NCI-H1694 treated with DMSO at 0.1 percent for 48 hours (cell line): ENCODE measurements at places on chromosomes 2 and 18.
A peak's percentile ranks its signal among the peaks of the same experiment; 100 is the strongest.

DNA sequence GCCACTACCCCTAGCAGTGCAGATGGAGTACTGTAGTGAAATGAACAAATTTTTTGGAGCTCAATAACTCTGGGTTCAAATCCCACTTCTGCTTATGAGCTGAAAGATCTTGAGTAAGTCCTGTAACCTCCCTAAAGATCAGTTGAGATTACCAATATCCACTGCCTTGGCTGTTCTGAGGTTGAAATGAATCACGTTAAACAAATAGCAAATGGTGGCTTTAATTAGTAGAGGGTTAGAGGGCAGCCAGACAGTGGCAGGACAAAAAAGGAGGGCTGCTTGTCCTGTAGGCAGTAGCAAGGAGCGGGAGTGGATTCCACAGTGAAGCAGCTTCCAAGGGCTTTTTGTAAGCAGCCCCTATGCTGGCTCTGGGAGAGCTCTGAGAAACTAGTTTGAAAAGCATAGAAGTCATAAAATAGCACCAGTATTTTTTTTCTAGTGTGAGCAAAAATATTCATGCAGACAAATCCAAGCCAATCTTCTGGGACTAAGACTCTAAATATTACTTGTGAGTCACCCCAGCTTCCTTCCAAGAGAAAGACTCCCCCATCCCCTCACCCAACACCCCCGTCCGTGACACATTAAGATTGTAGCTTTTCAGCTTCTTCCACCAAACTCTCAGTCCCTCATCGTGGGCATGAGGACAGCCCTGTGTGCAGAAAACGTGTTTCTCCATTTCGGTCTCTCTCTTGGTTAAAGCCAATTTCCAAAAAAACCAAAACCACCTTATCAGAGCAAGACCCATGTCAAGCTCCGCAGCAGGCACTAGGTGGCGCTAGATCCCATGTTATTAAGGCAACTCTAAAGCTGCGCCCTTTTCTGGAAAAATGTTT, 123.5 kb upstream of the LGALSL start:
- DNase-seq, result peak; percentile 93

DNA sequence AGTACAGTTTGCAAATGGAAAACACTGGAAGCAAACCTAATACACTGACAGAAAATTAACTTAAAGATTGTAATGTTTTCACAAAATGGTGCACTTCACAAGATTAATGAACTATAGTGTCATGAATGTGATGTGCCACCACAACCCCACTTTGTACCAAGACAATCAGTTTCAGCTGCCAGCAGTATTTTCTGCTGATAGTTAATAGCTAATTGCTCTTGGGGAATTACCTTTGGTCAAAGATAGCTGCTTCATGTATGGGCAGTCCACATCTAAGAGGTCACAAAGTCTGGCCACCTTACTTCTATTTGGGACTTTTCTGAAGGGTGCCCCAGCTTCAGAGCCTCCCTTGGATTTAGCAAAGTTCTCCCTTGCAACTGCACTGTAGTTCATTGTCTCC, 254.0 kb downstream of the CALCRL start:
- no peak for DNase-seq

DNA sequence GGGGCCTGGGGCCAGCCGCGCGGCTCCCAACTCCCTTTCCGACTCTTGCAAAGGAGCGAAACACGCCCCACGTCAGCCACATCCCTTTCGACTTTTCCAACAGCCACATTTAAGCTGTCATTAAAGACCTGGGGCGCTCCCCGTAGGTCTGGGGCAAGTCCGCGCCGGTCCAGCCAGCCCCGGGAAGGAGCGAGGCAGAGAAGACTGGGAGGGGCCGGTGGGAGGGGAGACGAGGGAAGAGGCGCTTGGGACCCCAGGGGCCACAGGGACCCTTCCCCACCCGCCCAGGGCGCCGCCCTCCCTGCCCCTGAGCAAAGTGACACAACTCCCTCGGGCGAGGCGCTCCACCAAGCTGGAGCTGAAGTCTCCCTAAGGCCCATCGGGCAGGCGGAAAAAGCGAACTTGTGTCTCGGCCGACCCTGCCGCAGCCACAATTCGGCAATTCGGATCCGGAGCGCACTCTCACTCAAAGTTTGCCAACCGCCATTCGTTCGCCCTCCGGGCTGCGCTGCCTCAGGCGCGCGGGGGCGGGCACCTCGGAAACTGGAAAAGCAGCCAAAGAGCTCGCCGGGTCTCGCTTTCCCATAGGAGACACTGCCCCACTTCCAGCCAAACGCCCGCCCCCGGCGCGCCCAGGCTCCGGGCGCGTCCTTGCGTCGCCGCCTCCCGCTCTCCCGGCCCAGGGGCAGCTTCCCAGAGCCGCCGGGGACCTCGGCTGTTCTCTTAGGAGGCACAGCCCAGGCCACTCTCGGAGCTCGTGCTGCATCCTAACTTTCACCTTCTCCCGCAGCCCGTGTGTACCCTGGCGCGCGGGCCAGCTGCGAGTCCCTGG, 1.1 kb upstream of the KCTD1 start:
- DNase-seq, result peak; percentile 24

DNA sequence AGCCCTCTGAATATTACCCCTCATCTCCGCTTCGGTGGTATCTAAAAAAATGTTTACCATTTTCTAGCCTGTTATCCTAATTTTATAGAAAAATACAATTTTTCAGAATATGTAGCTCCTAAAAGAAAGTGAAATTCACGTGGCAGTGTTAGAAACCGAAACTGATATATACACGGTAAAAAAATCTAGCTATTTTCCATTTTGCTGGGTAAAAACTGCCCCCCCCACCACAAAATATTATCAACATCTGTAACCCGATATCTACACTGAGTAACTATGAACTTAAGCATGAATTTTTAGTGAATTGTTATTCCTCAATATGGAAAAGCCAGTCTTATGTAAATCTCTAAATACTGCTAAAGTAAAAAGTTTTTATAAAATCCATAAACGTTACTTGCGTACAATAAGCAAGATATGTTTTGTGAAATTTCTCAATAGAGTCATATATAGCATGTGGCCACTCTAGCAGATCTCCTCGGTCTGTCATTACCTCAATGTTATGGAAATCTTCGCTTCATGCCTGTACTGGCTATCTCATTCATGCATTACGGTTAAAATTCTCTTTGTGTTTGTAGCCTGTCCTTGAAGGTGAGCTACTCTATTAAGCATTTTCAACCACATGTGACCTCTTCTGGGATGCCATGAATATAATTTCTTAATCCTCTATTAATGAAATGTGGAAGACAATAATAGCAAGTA, 524.2 kb downstream of the TRIB2 start:
- DNase-seq, result no peak

- DNase-seq, result no peak
These were observed 138.1 kb downstream of the WDR7 start for GRCh38 chr18:56789004-56789888.

DNA sequence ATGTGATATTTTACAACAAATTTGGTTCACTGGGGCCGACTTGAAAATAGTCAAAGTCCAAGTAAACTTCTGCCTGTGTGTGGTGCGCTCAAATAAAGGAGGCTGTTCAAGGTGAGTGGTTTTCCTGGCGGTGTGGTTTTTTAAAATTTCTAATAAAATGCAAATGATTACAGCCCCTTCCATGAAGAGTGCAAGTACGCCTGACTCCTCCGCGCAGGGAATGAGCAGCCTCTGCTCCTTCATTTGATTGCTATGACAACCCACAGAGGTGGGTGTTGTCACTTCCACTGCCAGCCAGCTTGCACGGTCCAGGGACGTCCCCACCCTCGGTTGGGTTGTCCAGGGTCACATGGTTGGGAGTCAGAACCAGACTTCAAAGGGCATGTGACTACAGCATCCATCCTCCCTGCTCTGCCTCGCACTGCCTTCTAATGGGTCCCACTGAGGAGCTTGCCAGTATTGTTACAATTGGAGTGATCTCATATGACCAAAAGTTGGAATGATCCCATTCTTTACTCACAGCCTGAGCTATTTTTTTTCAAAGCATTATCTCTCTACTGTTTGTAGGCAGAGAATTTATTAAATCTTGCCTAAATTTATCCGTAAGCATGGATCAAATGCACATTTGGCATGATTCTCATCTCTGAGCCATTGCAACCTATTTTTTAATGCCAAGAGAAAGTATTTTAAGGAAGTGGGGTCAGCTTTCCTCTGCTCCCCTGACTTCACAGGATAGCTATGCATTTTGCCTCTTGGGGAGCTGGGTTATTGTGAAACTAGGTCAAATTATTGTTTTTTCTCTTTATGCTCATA, 121.3 kb downstream of the AGAP1 start:
- DNase-seq, result peak; percentile 31

- DNase-seq, result no peak
These were observed 167.0 kb downstream of the AFF3 start for GRCh38 chr2:99975386-99975785.

DNA sequence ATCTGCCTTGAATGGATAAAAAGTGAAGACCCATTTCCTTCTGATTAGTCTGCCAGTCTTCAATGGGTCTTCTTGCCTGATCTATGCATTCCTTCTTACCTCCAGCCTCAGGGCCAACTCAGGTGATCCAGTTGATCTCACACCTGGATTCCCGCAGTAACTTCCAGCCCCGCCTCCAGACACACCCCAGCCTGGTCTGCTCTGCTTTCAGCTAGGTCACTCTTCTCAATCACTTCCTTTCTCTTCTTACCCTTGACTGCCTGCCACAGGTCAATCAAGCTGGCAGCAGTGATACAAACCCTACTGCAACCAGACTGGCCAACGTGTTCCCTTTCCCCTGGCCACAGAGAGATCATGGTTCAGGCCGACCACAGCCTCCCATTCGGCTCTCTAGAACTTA, 263.6 kb downstream of the ZNF516 start:
- DNase-seq, result no peak

DNA sequence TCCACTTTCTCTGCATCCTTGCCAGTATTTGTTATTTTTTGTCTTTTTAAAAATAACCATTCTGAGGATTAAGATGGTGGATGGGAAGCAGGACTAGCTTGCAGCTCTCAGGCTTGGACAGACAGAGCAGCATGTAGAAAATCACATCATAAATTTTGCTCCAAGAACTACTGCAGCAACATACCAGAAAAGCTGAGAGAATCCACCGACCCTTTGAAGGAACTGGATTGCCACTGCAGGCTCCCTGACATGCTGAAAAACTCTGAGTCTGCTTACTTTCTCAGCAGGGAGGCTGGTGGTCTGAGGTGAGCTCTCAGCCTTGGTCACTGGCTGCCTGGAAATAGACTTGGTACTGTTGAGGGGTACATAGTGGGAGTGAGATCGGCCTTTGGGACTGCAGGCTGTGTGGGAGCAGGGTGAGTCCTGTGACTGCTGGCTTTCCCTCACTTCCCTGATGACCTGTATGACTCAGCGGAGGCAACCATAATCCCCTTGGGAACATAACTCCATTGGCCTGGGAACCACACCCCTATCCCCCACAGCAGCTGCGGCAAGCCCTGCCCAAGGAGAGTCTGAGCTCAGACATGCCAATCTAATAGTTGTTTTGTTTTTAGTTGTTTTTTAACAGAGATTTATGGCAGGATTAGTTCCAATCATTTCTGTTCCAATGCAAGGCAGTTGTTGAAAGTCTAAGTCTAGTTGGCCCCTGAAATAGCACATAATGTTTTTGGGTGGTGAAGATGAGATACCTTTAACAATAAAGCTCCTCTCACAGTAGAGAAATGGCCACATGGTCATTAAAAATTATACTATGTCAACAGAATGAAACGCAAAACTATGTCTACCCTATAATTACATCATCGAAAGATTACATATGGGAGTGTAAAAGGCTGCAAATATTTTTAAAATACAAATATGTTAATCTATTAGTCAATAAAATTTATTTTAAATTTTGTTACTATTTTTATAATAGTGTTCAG, 414.2 kb upstream of the CHAC2 start:
- no peak for DNase-seq

DNA sequence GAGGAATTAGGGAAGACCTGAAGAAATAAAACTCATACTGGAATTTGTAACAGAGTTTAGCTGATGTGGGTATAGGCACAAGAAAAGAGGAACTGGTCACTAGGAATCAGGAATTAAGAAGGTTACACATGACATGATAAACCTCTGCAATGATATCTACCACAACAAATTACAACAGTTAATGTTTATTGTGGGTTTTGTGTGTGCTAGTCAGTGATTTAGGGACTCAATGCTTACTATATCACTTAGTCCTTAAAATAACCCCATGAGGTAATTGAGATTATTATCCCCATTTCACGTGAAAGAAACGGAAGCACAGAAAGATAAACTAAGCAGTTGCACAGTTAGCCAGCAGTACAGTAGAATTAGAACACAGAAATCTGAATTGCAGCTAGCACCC, 415.8 kb upstream of the ZEB2 start:
- no peak for DNase-seq

GRCh38 chr2:53403792-53404413, 363.7 kb upstream of the CHAC2 start:
- DNase-seq, result no peak

GRCh38 chr2:133200684-133201421, 367.4 kb downstream of the NCKAP5 start:
- no peak for DNase-seq

GRCh38 chr2:130842770-130843169, 6.1 kb downstream of the ARHGEF4 start:
- DNase-seq, result no peak

DNA sequence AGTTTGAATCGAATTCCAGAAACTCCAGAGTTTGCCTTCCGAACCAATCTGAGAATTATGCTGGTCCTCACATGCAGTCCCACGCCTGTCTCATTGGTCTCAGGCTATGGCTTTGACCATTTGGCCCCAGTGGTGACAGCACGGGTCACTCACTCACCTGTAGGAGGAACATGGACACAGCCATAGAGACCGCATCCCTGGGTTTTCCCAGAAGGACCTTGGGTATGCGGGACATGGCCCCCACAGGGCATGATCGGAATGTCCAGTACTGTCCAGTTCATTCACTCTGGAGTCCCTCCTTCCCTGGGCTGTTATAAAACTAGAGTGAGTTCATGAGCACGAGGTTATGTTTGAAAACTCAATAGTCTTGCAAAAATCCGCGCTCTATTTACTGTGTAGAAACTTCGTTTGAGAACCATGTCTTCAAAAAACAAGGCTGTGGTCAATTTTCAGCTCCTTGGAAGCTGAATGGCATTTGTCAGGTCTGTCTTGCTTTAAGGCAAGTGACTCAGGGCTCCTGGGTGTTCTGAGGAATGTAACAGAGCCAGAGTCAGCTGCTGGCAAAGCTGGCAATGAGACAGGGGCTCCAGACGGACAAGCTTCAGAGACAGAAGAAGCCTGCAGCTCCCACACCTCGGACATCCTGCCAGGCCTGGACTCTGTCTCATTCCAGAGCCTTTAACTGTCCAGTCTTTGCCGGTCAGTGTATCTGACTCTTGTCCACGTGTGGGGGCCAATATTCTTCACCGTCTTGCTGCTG, 86.7 kb upstream of the TMEM18 start:
- no peak for DNase-seq
